ENCODE measurements at places on chromosomes 2 and 18.

DNA sequence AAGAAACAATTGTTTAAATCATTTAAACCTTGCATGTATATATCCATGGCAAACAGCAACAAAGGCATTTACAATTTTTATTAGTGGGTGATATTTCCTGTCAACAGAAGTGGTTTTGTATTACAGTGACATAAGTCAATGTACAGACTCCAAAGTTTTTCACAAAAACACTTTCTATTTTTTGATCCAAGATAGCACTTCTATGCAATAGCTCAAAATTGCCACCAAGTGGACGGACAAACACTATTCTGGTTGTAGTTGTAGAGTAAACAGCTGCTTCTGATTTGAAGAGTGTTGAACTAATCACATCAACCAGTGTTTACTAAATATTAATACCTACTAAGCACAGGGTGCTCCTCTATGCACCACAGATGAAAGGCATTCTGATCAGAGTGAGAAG, 421.4 kb downstream of the NCKAP5 start:
- DNase-seq: no peak

GRCh38 chr18:13726972-13727331, 479 bp downstream of the RNMT start:
- DNase-seq: no peak

DNA sequence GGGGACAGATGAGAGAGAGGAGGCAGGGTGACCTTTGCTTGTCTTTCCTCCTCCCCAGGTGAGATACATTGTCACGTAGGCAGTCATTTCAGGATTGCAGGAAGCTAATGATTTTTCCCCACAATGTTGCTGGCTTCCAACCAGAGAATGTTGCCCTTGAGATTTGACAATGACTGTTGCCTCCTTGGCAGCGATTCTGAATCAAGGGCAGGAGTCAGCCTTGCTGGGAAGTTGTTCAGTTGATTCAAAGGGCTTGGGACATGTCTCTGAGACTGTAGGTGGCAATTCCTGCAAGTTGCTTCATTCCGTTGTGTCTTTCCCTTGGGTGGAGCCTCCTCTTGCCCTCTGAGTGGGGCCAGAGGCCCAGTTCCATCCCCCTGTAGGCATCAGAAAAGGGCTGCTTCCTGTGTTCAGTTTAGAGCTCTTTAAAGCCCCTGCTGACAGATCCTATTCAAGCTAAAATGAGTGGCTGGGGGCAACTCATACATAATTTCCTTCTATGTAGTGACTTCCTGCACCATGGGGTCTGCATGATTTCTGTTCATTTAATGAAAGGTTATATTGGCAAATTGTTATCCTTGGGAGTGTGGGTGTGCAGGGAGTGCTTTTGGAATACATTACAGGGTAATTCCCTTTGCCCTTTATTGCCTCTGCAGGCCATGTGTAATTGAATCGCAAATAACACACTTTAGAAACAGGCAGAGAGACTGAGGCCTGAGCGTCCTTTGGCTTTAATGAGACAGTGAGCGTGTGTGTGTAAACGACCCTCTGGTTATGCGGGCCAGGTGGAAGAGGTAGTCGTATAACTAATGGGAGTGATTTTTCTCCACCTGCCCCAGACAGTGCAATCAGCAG, 52.4 kb downstream of the GPR39 start:
- DNase-seq: no peak

GRCh38 chr2:114128725-114129124, 238.8 kb downstream of the ACTR3 start:
- DNase-seq: no peak

- DNase-seq: no peak
Observed at GRCh38 chr2:126828491-126828890, 70.2 kb upstream of the TEX51 start.

DNA sequence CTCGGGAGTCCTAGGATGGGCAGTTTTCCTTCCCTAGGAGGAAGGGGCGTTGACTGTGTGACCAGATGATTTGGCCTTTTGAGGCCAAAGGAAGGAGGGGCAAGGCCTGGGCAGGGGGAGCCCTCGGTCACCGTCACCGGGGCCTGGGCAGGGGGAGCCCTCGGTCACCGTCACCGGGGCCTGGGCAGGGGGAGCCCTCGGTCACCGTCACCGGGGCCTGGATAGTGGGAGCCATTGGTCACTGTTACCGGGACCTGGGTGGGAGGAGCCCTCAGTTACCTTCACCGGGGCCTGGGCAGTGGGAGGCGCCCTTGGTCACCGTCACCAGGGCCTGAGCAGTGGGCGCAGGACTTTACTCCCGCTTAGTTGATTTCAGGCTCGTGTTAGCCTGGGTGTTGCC, 17.3 kb downstream of the D2HGDH start:
- no peak for DNase-seq

DNA sequence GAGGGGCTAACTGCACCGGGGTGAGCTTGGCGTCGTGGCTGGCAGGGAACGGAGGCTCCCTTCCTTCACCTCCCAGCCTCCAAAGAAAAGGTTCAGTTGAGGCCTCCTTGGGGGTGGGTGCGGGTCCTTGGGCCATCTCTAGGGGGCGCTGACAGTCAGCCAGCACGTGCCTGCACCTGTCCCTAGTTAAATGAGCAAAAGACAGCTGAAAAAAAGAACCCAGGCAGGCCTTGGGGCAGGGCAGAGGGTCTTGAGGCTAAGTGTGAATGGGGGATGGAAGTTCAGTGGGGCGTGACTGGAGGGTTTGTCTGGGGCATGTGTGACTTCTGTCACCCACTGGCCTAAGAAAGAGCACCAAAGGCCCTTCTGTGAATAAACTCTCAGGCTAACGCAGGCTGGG, 56.4 kb downstream of the ZFP36L2 start:
- no peak for DNase-seq

DNA sequence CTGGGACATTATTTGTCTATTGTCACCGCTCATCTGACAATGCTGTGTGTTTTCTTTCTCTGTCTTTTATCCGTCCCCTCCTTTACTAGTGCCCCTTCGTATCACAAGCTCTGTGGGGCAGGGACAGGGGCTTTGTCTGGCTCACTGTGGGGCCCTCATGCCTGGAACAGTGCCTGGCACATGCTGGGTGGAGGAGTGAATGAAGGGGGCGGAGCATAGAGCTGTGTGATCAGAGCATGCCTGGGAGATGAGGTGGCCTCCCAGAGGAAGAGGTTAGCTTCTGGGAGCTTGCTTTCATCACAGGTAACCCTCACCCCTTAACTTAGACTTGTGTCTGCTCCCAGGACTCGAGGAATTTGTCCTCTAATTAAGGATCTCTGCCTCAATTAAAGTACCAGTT, 16.4 kb downstream of the MTCL1 start:
- DNase-seq: no peak

GRCh38 chr2:219174146-219174545, 2.6 kb downstream of the CNPPD1 start:
- no peak for DNase-seq

GRCh38 chr2:29567906-29568520, 353.4 kb downstream of the ALK start:
- no peak for DNase-seq

- DNase-seq: no peak
Observed at GRCh38 chr2:119155633-119156032, 2.9 kb downstream of the C1QL2 start.

GRCh38 chr18:11544060-11544633, 65.2 kb upstream of the SLC35G4 start:
- no peak for DNase-seq

Measured in hippocampal formation (tissue), 2 donors.